ENCODE measurements at places on chromosomes 2 and 18.

DNA sequence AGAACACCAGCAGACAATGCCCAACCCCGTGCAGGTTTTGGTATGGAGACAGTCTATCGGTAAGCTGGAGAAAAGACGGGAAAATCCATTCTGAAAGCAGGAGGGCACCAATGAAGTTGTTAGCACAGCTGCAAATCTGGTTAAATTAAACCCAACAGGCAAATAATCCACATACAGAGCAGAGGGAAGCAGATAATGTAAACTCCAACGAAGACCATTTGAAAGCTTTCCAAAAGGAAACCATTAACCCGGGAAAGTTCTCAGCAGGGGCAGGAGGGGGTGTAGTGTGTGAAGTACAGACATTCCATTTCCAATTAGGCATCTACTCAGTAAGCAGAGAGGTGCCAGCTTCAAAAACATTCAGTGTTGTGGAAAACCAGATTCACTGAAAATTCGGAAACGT is 10.3 kb downstream of the EDAR start:
- no peak for DNase-seq

GRCh38 chr2:69315160-69315761 is 71.8 kb downstream of the GFPT1 start:
- no peak for DNase-seq

DNA sequence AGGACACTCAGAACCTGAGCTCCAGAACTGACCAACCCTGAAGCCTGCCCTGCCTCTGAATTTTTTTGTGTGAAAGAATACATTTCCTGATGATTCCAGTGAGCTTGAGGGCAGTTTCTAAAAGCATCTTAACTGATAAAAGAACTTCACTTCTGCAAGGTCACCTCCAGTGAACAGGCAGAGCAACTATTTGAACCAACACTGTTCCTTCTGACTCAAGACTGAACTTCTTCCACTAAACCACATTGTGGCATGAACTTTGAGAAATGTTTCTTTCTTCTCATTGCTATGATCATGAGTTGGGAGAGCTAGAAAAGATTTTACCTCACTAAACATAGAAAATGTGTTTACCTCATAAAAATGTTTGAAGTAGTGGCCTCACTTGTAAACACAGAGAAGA is 83.8 kb upstream of the SERTAD2 start:
- no peak for DNase-seq

- DNase-seq: no peak
These were observed 303.6 kb upstream of the ID2 start for GRCh38 chr2:8378016-8378810.

DNA sequence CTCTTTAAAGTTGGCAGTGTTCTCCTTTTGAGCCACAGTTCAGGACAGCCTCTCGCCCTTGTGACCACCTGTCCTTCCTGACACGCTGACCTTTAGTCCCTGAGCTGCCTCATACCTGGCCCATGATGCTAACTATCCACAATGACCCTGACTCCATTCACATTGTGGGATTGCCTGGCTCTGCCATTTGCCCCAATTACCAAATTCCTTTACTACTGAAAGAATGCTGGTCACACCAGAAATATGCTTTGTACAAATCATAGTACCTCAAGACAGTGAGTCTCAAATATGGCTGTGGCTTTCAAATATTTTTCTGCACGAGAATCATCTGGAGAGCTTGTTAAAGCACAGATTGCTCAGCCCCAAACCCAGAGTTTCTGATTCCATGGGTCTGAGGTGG is 54.2 kb downstream of the LTBP1 start:
- DNase-seq: no peak

DNA sequence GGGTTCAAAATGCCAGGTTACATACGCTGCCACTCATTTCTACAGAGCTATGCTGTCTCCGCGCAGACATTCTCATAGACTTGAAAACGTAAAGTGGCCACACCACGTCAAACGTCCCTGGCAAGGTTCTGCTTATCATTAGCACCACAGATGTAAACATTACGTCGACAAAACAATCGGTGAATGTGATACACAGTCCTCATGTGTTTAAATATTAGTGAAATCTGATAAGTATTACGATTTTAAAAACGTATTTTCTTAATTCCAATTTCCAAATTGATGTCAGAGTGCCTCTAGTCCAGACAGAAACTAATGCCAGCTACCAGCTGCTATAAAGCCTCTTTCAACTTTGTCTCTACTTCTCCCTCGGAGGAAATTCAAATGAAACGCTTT is 1.2 kb downstream of the STK17B start:
- no peak for DNase-seq

DNA sequence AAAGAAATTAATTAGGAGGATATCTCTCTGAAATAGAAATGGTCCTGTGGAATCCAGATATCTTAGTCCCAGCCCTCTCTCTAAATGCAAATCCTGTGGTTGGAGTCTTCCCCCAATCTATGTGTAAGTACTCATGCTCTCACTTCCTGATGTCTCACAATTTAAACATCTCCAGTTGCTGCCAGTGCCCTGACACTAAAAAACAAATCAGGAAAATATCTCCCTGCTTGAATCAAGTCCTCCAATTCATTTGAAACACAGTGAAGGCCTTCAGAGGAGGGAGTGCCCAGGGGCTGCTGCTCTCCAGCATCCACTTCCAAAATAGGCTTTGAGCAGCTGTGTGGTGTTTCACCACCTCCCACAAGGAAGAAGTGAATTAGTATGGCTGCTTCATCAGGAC is 413.8 kb downstream of the RAD51AP2 start:
- no peak for DNase-seq

DNA sequence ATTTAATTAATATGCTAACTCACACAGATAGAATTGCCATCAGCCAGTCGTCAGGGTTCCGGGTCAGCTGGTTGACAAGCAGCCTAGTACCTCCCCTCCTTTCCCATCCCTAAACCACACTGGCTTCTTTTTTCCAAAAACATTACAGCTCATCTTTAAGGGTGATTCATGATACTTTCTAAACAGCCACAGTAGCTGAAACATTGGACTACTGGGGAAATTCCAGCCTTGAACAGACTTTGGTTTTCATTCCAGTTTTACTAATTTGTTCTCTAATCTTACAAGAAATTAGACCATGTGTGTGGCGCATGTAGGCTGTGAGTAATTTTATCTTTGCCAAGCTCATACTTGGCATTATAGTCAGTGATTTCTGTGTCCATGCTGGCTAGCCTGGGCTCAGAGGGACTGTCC is 110.8 kb downstream of the FMNL2 start:
- no peak for DNase-seq
